ENCODE measurements at places on chromosomes 11 and 22.

GRCh38 chr11:70204466-70204799 is 1.3 kb downstream of the FADD start:
- peaks cover 18% of the 10 kb centered on the region for H3K4me1 ChIP-seq
- peak overlapping the region; percentile 80 for H3K4me3 ChIP-seq
- H3K36me3 ChIP-seq = peaks cover 6% of the 10 kb centered on the region
- peak overlapping the region; percentile 84 for H3K27ac ChIP-seq
- no peaks in the 10 kb centered on the region for H3K27me3 ChIP-seq

DNA sequence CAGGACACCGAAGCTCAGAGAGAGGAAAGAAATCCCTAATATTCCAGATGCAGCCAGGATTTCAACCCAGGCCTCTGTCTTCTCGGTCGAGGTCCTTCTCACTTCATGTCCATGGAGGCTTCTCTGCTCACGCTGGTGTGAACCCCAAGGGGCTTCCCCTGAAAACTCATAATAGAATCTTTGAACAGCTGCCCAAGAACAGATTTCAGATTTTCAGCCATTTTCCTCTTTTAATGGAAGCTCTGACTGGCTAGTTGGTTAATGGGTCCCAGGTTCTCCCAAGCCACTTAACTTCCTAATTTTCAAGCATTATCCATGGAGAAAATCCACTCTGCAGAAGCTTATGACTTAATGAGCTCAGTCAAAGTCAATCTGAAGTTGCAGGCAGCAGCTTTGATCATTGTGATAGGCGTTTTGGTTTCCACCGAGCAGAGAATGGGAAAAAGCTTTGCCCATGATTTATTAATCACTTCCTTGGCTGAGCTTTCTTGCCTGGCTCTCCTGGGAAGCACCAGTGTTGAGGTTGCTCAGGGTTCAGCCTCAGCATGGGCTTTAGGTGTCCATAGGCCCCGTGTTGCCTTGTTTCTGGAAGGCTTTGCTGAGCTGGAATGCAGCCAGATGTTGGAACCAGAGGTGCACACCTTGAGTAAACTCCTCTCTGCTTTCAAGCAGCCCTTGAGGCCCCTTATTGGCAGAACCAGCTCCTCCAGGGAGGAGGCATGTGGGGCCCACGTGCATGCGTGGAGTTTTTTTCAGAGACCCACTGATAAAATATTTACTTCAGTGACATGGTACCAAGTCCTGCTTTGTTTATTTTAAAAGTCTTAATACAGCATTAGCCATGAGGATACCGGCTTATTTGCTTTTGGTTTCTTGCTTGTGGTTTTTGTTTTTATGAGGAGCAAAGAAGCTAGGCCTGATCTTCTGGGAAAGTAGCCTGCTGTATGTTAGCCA is 25.5 kb downstream of the LDLRAD3 start:
- H3K27me3 ChIP-seq = peaks cover 3% of the 10 kb centered on the region
- H3K36me3 ChIP-seq = no peaks in the 10 kb centered on the region
- no peak for DNase-seq

DNA sequence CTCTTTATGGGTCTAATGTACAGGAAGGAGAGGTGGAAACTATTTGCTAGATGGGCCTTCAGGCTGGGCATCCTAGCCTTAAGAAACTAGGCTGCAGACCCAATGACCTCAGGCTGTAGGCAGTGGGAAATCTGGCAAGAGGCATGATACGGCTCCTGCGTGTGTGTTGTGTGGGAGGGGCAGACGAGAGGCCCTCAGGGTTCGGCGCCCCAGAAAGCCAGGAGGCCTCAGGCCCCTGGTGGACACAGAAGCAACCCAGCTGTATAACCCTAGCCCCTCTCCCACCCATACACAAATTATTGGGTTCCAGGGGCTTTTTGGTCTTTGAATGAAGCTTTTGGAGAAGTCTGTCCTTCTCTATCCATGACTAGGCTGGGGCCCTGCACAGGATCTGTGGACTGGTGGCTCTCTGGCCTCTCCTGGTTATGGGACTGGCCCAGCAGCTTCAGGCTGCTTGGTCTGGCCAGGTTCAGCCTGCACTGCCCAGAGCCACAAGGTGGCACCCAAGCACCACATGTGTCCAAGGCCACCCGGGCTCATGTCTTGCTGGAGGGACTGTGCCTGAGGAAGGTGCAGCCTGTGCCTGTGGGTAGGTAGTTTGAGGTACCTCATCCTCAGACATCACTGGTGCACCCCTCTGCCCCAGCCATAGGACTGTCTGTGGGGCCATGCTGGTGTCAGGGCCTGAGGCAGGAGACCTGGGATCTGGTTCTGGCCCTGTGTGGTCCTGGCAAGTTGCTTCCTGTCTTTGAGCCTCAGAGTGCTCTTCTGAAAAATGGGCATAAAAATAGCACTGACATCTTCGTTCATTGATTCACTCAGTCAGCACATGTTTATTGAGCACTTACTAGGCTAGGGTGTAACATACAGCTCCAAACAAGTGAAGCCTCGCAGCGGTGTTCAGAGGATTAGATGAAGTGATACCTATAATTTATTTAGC is 87.5 kb downstream of the RRM1 start:
- no peaks in the 10 kb centered on the region for H3K4me1 ChIP-seq
- H3K36me3 ChIP-seq = no peaks in the 10 kb centered on the region
- no peak overlapping the region for H3K27ac ChIP-seq
- no peak overlapping the region for H3K4me3 ChIP-seq

GRCh38 chr11:117037279-117037974 is 60.8 kb downstream of the SIK3 start:
- no peak overlapping the region for H3K27ac ChIP-seq
- no peaks in the 10 kb centered on the region for H3K27me3 ChIP-seq
- H3K4me1 ChIP-seq = peaks cover 31% of the 10 kb centered on the region
- H3K36me3 ChIP-seq = no peaks in the 10 kb centered on the region

GRCh38 chr22:38034278-38034882 is 22.8 kb upstream of the PICK1 start:
- no peaks in the 10 kb centered on the region for H3K36me3 ChIP-seq
- no peak overlapping the region for H3K27ac ChIP-seq
- no peaks in the 10 kb centered on the region for H3K27me3 ChIP-seq
- no peaks in the 10 kb centered on the region for H3K4me1 ChIP-seq

GRCh38 chr22:36442506-36443197 is 38.8 kb downstream of the TXN2 start:
- peak; percentile 14 for DNase-seq
- H3K27ac ChIP-seq = no peak overlapping the region
- H3K27me3 ChIP-seq = no peaks in the 10 kb centered on the region
- H3K36me3 ChIP-seq = no peaks in the 10 kb centered on the region
- no peak overlapping the region for H3K4me3 ChIP-seq

GRCh38 chr11:62269654-62270278 is at the start of gene SCGB2A2:
SCGB2A2 (plus strand) TSS chr11:62270158; CDS start chr11:62270217, 59 bp downstream.
- DNase-seq = no peak
- no peaks in the 10 kb centered on the region for H3K4me1 ChIP-seq
- H3K27ac ChIP-seq = no peak within 1 kb of the TSS
- peaks cover 21% of the 10 kb centered on the region for H3K27me3 ChIP-seq
- H3K36me3 ChIP-seq = no peaks in the 10 kb centered on the region

DNA sequence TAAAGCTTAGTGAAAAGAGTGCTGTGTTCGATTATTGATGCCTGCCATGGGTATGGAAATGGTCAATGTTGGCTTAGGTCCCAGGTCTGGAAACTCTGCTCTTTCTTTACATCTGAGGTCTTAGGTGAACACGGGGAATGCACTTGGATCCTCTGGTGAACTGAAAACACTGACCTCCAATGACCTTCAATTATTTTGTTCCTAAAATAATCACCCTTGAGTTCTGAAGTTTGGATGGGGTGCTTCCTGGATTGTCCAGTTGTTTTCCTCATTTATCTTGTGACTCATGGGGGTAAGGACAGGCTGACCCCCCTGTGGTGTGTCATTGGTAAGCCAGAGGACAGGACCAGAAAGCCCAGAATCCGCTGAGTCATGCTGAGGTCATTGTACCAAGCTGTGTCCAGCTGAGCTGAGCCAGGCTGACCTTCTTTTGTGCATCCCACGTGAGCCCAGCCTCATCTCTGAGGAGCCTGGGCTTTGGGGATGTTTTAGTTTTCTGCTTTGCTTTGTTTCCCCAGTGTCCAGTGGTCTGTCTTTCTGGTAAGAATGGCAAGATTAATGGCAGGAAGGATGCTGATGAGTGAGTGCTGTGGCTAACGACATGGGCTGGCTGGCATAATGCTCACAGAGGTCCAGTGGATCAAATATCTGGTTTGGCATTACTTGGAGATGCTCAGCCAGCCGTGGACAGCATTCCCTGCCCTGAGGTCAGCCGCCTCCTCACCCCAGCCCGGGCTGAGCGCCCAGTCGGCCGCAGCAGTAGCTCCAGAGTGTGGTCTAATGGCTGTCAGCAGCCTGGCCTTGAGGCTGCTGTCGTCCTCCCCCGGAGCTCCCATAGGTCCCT is 35.6 kb downstream of the AMPD3 start:
- H3K4me3 ChIP-seq = no peak overlapping the region
- peak overlapping the region; percentile 94 for H3K27ac ChIP-seq
- no peak for DNase-seq
- peaks cover 24% of the 10 kb centered on the region for H3K4me1 ChIP-seq

DNA sequence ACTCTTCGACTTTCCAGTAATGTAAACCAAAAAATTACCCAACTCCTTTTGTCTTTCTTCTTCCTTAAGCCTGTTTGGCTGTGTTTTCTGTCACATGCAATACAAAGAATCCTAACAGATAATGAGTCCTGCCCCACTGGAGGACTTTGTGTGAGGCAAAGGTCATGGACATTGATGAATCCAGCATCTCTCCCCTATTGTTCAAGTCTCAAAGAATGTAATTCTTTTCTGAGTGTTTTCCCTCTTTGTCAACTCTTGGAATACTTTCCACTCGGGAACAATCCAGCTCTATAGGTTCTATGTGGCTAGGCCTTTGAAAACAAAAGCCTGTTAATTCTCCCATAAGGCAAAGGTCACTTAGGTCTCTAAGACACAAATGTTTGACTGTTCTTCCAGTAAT is 100.7 kb downstream of the FAR1 start:
- peaks cover 7% of the 10 kb centered on the region for H3K4me1 ChIP-seq
- no peak for DNase-seq
- no peak overlapping the region for H3K27ac ChIP-seq
- no peak overlapping the region for H3K4me3 ChIP-seq

GRCh38 chr22:36862251-36863242 is 1.7 kb downstream of the NCF4 start:
- H3K4me1 ChIP-seq = peaks cover 35% of the 10 kb centered on the region
- H3K27ac ChIP-seq = peak overlapping the region; percentile 95
- H3K36me3 ChIP-seq = peaks cover 41% of the 10 kb centered on the region
- no peaks in the 10 kb centered on the region for H3K27me3 ChIP-seq
- peak; percentile 61 for DNase-seq

- no peaks in the 10 kb centered on the region for H3K27me3 ChIP-seq
- H3K27ac ChIP-seq = no peak overlapping the region
- no peak overlapping the region for H3K4me3 ChIP-seq
- no peaks in the 10 kb centered on the region for H3K4me1 ChIP-seq
- no peak for DNase-seq
These were observed 46.0 kb upstream of the PPARA start for GRCh38 chr22:46104170-46104880.

DNA sequence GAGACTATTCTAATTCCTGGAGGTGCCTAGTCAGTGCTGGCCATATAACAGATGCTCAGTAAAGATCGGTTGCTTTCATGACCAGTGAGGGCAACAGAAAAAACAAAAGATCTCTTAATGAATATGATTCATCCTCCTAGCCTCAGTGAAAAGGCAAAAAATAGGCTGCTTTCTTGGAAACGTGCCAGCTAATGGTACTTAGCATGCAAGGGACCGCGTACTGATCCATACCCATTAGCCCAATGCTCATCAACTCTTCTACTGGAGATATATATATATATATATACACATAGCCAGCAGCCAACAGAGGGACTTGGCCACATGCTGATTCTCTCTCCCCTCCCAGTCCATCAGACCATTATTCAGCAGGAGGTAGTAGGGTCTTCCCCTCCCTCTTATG is 320.4 kb downstream of the KIRREL3 start:
- no peak for DNase-seq
- H3K36me3 ChIP-seq = no peaks in the 10 kb centered on the region
- no peak overlapping the region for H3K4me3 ChIP-seq
- no peak overlapping the region for H3K27ac ChIP-seq
- no peaks in the 10 kb centered on the region for H3K27me3 ChIP-seq
- H3K4me1 ChIP-seq = no peaks in the 10 kb centered on the region

- peaks cover 38% of the 10 kb centered on the region for H3K36me3 ChIP-seq
- peak; percentile 79 for DNase-seq
- H3K27ac ChIP-seq = peak overlapping the region; percentile 56
These were observed 4.7 kb downstream of the RTCB start for GRCh38 chr22:32407312-32407711.

DNA sequence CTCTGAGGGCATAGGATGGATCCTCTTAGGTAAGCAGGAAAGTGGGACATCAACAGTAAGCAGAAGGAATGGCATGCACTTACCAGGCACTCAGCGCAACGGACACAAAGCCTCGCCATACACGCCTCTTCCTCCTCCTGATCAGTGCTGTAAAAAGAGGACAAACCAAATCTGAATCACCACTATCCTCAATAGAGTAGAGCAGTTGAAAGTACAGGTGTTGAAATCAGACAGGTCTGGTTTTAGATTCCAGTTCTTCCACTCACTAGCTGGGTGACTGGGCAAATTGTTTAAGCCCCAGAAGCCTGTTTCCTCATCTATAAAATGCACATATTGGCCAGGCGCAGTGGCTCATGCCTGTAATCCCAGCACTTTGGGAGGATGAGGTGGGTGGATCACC is 8.6 kb upstream of the JAML start:
- H3K36me3 ChIP-seq = peaks cover 13% of the 10 kb centered on the region
- no peaks in the 10 kb centered on the region for H3K27me3 ChIP-seq
- H3K4me1 ChIP-seq = peaks cover 15% of the 10 kb centered on the region
- no peak overlapping the region for H3K27ac ChIP-seq
- DNase-seq = no peak

- H3K4me1 ChIP-seq = no peaks in the 10 kb centered on the region
- H3K27ac ChIP-seq = no peak overlapping the region
- no peak for DNase-seq
- H3K4me3 ChIP-seq = no peak overlapping the region
- H3K36me3 ChIP-seq = no peaks in the 10 kb centered on the region
These were observed 687.8 kb downstream of the KCNA4 start for GRCh38 chr11:29328961-29329441.

- no peaks in the 10 kb centered on the region for H3K4me1 ChIP-seq
- H3K4me3 ChIP-seq = no peak overlapping the region
- H3K27me3 ChIP-seq = no peaks in the 10 kb centered on the region
- H3K27ac ChIP-seq = no peak overlapping the region
These were observed 73.6 kb upstream of the SUSD2 start for GRCh38 chr22:24107661-24108060.

DNA sequence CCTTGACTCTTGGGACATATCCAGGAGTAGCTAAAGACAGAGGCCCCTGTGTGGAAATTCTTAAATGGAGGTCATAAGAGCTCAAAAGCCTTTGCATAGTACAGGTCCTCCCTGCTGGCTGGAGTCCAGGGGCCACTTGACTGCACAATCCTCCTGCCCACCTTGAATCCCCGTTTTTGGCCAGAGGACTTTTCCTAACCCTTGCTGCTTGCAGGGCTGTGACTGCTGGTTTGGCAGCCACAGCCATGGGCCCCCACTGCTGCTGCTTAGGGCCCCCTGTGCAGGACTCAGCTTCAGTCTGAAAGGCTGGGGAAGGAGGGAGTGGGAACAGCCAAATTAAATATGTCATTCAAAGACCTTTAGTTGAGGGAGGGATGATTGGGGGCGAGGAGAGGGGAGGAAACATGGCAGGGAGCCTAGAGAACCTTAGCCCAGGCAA is 33.4 kb downstream of the ARHGAP1 start:
- H3K4me3 ChIP-seq = no peak overlapping the region
- peaks cover 90% of the 10 kb centered on the region for H3K36me3 ChIP-seq
- no peaks in the 10 kb centered on the region for H3K27me3 ChIP-seq
- no peak for DNase-seq
- no peak overlapping the region for H3K27ac ChIP-seq

Data from B cell (primary cell).